Right atrium auricular region (tissue), 2 donors: ENCODE measurements at places on chromosomes 5 and 9.

- DNase-seq = no peak
Measured at GRCh38 chr9:94785215-94786169, 59.0 kb downstream of the AOPEP start.

DNA sequence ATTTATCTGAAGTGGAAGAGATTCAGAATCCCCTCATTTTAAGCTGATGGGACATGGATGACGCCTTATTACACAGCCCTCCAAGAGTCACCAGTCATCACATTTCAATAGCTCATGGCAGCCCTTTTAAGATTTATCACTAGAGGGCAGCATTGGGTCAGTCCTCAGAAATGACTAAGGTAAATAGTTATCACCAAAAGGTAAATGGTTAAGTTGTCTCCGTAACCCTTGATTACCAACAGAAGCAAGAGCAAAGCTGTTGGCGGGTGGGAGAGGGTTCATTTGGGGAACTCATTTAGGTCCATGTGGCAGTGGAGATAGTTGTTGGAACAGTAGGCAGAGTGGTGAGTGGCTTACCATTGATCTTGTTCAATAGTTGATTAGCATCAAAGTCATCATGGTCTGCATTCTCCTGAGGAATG lies 12.0 kb upstream of the C9 start:
- no peak for DNase-seq

DNA sequence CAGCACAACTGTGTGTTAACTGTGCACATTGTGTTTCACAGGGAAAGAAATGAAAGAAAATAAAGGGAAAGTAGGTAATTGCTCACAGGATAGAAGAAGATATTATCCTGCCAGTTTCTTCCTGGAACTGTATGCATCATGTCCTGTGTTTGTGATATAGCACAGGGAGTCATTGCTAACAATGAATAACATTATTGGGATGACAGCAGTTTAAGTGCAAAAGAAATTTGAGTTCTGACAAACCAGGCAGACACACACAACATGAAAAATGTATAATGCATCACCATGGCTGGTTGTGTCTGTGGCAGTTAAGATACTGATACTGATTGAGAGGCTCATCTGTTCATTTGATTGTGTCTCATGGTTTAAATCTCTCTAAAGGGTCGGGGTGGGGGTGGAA lies 145.4 kb downstream of the SPATA31D1 start:
- no peak for DNase-seq

DNA sequence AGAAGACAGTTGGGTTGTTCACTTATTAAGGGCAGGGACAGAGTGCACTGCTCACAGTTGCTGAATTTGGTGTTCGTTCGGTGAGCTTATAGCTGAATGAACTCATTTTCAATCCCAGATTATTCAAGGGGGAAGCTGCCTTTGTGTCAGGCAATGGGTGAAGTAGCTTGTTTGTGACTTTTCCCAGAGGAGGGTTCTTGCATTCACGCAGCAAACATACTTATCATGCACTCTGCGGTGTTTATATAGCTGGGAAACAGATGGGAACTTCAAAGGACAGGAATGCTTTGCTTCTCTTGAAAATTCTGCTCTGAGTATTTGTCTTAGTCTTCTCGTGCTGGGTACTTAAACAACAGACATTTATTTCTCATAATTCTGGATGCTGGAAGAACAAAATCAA lies 64.7 kb upstream of the ABCA1 start:
- no peak for DNase-seq

DNA sequence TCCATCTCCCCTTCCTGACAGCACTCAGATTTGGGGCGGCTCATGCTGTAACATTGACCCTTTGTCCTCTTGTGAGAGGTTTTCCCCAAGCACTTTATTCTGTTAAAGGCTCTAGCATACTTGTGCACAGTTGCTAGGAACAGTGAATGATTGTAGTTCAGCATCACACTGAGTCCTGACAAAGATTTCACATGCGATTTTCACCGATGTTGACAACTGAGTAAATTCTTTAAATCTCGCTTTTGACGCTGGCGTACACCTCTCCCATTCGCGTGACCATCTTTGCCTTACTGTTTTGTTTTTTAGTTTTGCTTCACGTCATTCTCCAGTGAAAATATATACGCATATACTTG lies 780 bp downstream of the CDC37L1 start:
- DNase-seq = no peak

DNA sequence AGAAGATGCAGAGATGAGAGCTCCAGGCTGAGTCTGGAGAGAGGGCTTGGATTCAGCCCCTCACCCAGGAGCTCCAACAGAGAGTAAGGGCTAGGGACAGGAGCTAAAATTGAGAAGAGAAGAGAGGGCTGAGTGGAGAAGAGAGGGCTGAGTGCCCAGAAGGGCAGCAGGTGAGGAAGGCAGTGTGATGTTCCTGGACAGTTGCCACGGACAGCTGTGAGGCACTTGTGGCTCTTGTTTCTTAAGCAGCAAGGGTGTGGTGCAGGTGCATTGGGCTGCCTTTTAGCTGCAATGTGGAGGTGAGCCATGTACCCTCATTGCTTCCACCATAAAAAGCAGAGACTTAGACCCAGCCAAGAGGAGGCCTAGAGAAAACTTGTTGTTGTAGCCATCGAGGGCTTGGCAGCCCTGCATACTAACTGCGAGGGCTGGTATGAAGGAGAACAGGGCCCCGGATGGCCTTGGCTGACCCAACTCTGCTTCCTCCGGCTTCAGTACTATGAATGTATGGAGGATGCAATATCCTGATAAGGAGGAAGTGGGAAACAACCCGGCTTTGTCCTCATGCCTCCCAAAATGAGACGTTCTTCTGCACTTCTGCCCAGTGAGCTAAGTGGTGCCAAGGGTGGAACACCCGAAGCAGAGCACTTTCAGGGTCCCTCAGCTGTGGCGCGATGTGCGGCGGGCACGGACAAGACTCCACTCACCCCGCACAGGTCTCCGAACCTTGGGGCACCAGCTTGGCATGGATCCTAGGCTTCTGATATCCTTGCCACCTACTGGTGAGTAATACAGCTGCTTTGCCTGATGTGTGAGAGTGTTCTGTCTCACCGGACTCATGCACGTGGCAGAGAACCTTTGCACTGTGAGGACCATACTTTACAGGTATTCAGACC lies 65.2 kb downstream of the LRRC70 start:
- no peak for DNase-seq

DNA sequence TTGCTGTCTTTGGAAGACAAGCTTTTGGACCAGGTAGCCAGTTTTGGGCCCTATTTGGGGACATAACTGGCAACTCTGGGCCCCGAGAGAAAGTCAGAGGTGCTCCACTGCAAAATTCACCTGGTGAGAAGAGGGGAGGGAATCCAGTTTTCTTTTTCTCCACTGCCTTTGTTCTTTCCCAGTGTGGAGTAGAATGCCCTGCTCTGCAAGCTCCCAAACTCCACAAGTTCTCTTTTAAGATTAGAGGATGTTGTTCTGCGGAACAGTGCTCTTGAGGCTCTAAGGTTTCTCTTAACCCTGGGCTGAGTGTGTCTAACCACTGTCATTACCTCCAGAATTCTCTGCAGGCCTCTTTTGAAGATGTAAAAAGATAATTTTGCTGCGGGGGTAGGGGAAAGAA lies 25.3 kb downstream of the MACIR start:
- DNase-seq = no peak

- DNase-seq = no peak
Measured at GRCh38 chr9:14173713-14174112, 140.2 kb downstream of the NFIB start.

DNA sequence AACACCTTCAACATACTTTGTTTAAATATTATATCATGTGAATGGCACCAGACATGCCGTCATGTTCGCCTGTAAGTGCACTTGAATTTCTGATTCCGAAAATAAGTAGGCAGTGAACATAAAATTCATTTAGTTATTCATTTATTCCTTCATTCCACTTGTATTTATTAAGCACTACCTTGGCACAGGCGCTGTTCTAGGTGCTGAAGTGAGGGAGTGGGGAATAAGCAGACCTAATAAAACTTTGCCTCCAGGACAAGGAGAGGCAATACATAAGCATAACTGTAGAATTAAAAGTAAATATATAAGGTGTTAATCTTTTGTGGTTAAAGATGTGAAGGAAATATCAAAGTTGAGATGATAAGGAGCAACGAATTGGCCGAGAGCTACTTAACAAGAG lies 297.4 kb downstream of the TENT4A start:
- no peak for DNase-seq
